ENCODE measurements at places on chromosomes 6 and 20. TPM values are rescaled to one million over a fixed set of nuclear protein-coding genes. Genes with fewer than 3 reads are reported as not detected.

PACSIN1 gene
- not detected for total RNA-seq

ZFP57 gene
- 0.99 TPM for total RNA-seq

ATG5 gene
- 57.8 TPM for total RNA-seq

WFDC5 gene
- total RNA-seq, result not detected

SLC44A4 gene
- total RNA-seq, result under 0.01 TPM

FAM50B gene
- 17.2 TPM for total RNA-seq

RBM38 gene
- total RNA-seq, result 18.8 TPM

COL11A2 gene
- 0.09 TPM for total RNA-seq

ADGB gene
- total RNA-seq, result not detected

HLA-DRA gene
- not detected for total RNA-seq

SLC22A2 gene
- not detected for total RNA-seq

EEF1A2 gene
- 2.0 TPM for total RNA-seq

FAM83C gene
- total RNA-seq, result not detected

TGM3 gene
- not detected for total RNA-seq

DNPH1 gene
- total RNA-seq, result 32.0 TPM

SYCP2L gene
- not detected for total RNA-seq

GPR6 gene
- total RNA-seq, result not detected

HLA-DMB gene
- total RNA-seq, result not detected

OXT gene
- not detected for total RNA-seq

SPATS1 gene
- not detected for total RNA-seq

BPIFB2 gene
- not detected for total RNA-seq

PSMB9 gene
- 32.4 TPM for total RNA-seq

GSTA2 gene
- total RNA-seq, result not detected

GGTLC1 gene
- not detected for total RNA-seq

PTPRK gene
- total RNA-seq, result 45.1 TPM

SCUBE3 gene
- total RNA-seq, result 0.75 TPM

DDO gene
- 0.36 TPM for total RNA-seq

C20orf141 gene
- total RNA-seq, result not detected

SH3BGRL2 gene
- total RNA-seq, result 15.9 TPM

OR2H2 gene
- total RNA-seq, result not detected

DLK2 gene
- 0.09 TPM for total RNA-seq

SYNCRIP gene
- 68.6 TPM for total RNA-seq

VGLL2 gene
- total RNA-seq, result not detected

MAN1A1 gene
- total RNA-seq, result 19.2 TPM

KCNG1 gene
- total RNA-seq, result 8.6 TPM

MAPK14 gene
- total RNA-seq, result 38.7 TPM

TRIM10 gene
- total RNA-seq, result not detected

C2 gene
- 0.19 TPM for total RNA-seq

LGSN gene
- total RNA-seq, result not detected

CD93 gene
- 442 TPM for total RNA-seq

PAX1 gene
- not detected for total RNA-seq

IL17F gene
- not detected for total RNA-seq

BPIFA1 gene
- total RNA-seq, result not detected

LRRC73 gene
- total RNA-seq, result 0.19 TPM

TSBP1 gene
- under 0.01 TPM for total RNA-seq
